ENCODE measurements at places on chromosomes 6 and 20.

DNA sequence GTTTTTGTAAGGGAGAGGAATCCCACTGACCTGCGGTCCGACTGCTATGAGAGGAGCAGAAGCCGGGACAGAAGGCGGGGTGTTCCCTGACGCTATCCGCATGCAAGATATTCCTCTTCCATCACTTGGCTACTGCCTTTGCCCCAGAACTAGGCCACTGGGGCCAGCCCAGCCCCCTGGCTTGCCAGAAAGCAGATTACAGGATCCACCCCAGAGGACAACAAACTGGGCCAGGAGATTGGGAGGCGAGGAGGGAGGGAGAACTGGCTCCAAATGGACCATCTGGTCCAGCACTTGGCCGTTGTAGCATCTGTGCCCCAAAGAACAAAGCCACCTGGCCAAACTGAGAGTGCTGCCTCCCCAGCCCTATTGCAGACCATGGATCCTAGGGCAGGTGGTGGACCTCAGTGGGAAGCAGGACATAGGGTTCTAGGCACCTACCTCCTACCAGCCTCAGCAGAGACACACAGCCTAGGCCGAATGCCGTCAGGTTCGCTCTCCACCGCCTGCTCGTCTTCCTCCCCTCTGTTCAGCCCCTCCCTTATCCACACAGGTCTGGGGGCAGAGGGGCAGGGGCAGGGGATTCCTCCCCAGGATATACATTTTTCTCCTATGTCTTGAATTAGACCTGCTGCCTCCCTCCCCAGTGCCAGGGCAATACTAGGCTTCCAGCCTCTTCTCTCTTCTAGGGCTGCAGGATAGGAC, 4.0 kb downstream of the MDGA1 start:
- no peak for DNase-seq

GRCh38 chr6:3072798-3073197, 4.5 kb downstream of the RIPK1 start:
- no peak for DNase-seq

- no peak for DNase-seq
Measured at GRCh38 chr6:19569563-19569962, 267.6 kb upstream of the ID4 start.

DNA sequence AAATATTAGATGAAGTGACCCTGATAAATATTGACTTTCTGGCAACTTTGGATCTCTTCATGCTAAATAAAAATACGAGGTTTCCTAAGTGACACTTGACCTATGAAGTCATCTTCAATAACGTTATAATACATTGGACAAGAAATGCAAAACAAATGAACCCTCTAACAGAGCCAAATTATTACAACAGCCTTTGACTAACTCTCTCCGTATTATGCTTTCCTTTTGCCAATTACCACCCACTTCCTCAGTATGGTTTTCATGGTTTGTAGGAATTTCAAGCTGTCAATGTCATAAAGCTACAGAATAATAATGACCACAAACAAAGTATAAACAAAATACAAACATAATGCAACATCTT, 210.5 kb downstream of the MOXD1 start:
- peak; percentile 62 for DNase-seq

DNA sequence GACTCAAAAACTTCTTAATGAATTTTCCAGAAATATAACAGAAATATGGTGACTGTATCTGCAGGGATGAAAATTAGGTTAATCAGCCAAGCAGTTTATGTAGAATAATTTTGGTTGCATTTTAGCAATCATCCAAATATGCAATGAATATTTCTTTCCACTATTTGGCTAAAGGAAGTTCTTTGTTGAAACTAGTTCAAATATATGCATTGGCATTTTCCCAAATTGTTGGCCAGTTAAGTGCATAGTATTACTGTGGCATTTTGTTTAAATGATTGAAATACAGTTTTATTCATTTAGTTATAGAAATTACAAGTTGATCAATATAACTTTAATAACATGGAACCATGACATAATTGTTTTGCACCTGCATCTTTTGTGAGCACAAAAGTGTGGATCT, 115.5 kb downstream of the DOK5 start:
- DNase-seq, result no peak

DNA sequence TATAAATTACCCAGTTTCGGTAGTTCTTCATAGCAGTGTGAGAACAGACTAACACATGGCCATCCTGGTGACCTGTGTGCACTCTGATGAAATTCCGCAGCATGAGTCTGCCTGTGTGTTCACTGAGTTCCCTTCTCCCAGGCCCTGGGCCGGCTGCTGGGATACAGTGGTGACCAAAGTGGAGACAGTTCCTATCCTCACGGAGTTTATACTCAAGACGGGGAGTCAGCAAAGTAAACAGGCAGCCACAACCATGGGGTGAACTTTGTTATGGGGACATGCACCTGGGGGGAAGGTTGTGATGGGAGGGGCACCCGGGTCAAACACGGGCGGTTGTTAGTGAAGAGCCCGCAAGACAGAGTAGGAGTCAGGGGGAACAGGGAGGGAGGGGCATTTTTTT, 202.0 kb downstream of the CDH4 start:
- DNase-seq, result no peak

DNA sequence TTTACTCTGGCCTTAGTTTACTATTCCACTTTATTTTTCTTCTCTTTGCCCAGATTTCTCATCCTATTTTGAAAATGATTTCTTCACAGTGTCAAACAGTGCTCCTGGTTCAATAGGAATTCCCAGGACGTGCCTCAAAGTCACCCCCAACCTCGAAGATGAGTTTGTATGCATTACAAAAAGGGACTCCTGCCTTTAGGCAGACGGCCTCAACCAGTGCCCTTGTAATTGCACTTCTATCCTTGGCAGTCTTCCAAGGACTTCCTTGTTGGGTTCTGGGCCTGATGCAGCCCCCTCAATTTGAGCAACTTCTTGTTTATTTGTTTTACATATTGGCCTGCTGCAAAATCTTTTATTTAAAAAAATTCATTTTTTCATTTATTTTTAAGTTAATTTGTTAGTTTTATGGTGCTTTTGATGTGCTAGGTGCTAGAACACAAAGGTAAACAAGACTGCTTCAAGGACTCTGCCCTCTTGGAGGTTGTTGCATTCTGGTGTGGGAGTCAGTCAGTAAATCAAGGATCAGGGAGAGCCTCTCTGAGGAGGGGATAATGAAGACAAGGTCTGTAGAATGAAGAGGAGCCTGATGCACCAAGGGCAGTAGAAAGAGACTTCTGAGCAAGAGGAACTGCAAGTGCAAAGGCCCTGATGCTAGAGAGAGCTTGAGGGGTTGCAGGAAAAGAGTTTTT, 181.5 kb upstream of the LAMP5 start:
- no peak for DNase-seq

DNA sequence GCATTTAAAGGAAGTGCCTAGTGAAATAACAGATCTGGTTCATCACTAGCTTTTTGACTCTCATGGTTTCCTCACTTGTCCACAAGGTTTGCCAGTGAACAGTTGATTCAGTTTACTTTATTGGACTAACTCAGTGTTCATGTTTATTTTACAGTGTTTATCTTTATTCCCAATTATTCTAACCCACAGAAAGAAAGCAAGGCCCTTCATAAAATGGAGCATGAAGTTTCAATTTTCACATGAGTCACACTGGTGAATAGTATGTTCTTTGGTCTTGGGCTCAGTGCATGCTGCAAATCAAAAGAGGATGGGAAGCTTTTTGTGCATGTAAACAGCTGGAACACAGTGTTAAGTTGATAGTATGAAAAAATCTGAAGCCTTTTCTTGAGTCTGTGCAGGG, 217.6 kb upstream of the HDDC2 start:
- DNase-seq, result no peak

GRCh38 chr6:3805448-3806123, 43.6 kb upstream of the FAM50B start:
- DNase-seq, result peak; percentile 92

DNA sequence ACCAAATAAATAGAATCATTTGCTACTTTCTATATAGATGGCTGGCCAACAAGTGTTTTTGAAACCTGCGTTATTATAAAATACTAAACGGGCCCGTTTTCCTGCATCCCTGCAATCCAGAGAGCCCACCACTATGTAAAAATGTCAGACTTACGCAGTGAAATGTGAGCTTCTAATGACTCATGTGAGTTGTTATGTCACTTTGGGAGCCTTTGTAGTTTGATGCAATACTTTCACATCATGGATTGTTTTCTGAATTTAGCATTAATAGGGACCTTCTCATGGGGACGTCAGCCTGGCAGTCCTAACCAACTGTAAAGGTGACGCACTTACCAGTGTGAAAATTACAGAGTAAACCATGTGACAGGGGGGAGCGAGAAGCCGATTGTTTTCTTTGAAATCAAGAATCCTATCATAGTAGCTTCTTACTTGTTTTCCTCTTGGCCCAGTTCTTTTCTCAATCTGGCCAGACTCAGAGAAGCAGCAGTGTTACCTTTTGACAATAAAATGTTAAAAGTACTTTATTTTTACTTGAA, 75.3 kb downstream of the SSR1 start:
- DNase-seq, result no peak

- no peak for DNase-seq
Measured at GRCh38 chr6:49764571-49765236, 20.5 kb upstream of the CRISP3 start.

DNA sequence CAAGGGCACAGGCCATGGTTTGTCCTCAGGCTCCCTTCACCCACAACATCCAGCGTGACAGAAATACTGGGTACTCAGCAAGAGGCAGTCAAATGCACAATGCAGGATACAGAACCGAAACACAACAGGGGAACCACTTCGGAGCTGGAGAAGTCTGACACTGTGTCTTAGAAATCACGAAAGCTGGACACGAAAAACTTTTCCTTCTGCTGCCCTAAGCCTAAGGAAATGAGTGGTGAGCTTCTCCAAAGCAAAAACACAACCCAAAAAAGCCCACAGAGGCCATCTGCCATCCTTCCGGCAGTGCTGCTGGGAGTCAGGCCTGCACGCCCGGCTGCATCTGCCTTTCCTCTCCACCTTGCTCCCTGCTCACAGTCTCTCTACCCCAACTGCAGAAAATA, 106.3 kb downstream of the SLC23A2 start:
- DNase-seq, result no peak

DNA sequence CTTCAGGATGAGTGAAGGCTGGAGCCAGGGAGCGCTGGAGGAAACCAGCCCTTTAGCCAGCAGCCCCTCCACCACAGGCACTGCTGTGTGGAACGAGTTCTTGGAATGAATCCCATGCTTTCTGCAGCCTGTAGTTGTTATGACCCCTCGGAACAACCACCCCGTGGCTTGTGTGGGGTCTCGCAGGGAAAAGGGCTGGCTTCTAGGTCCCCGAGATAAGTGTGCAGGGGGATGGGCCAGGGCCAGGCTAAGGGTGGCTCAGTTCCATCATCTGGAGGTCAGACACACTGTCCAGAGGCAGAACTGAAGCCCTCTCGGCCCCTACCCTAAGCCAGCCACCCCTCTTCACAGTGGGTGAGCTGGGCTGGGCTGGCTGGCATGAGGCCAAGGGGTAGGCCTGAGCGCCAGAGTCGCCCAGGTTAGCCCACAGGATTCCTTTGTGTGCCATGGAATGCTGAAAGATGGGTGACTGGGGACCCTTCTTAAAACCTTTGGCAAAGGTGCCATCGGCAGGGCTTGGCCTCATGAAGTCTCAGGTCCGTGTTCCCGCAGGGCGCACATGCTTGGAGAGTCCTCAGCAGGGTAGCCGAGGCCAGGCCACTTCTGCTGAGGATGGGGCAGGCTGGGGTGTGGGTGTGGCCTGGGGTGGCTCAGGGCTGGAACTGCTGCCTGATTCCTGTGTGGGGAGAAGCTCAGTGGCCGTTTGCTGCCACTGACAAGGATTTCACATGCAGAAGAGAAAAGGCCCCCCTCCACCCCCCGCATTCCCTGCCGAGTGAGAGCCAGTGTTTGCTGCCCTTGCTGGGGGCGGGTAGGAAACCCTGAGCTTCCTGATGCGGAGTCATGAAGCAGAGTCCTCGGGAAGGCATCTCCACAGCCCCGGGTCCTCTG, 24.6 kb downstream of the SPATA2 start:
- DNase-seq, result peak; percentile 34

DNA sequence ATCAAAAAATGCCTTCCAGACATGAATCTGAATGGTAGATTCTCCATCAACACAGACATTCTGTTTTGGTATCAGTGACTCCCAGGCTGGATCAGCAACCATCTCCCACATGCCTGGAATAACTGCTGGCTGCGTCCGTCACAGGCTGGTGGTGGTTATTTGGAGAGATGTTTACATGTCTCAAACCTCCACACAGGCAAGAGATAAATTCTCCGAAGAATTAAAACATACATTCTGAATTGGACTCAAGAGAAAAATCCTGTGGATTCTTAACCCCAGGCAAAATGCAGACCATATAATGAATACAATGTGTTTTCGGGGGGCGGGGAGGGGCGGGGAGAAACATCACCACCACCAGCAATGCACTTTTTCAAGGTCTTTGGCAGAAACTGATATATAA, 108.2 kb downstream of the THBS2 start:
- DNase-seq, result no peak

DNA sequence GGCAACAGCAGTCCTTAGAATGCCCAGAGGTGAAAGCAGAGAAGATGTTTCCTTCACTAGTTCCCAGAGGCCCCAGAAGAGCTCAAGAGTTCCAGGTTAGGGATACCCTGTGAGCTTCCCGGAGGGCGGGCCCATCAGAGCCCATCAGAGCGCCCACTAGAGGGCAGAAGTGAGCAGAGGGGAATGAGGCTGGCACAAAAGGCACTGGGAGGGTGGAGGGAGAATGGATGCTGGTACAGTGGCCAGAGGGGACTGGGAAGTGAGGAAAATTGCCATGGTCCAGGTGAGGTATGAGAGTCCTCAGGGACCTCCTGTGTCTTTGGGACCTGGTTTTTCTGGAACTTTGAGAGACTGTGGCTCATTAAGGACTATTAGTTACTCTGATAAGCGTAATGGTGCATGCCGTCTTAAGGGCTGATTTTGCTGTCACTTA, 57.3 kb downstream of the LINC00237 start:
- DNase-seq, result peak; percentile 52

DNA sequence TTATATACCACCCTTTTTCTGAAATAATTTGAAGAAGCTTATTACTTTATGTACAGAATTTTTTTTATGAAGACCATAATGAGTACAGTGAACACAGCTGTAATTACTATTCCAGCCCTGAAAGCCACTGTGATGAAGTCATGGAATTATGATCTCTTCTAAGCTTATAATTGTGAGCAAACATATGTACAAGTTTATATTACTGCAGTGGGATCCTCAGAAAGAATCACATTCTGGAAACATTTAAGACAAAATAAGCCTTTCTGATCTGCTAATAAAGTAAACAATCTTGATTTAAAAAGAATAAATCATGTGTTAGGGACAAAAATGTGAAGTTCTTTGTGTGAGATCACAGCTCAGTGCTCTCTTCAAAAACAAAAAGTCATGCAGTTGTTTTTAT, 560.4 kb downstream of the CD109 start:
- no peak for DNase-seq

Measured in lung microvascular endothelial cell (primary cell).